T-cell (primary cell): ENCODE measurements at places on chromosomes 11 and 22. TPM values are rescaled to one million over a fixed set of nuclear protein-coding genes. Genes with fewer than 3 reads are reported as not detected.

DNA sequence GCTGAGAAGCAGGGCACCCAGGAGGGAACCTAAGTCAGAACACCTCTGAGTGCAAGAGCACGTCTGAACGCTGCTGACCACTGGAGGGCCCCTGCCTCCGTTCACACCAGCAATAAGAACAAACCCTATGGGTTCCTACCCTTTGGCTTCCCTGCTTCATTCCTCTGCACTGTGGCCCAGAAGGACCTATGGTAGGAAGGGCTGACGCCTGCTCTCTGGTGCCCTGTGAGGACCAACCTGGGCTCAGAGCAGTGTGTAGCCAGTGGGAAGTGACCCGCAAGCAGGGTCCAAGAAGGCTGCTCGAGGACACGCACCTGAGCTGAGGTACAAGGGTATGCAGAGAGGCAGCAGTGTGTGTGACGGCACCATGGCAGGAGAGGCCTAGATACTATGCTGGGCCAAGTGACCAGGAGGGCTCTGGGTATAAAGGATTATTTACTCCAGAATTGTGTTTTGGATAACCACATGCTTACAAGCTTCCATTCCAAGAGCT, 68.8 kb upstream of the CLTCL1 start:
- no peak overlapping the region for H3K4me3 ChIP-seq
- H3K4me1 ChIP-seq = no peaks in the 10 kb centered on the region
- no peaks in the 10 kb centered on the region for H3K27me3 ChIP-seq
- no peak overlapping the region for H3K27ac ChIP-seq
- DNase-seq = no peak
- peaks cover 80% of the 10 kb centered on the region for H3K36me3 ChIP-seq

YAP1 gene
- total RNA-seq = 0.82 TPM

CRYAB gene
- total RNA-seq = not detected

IL18 gene
- total RNA-seq = 0.33 TPM

GRCh38 chr11:9563196-9563730, 10.2 kb upstream of the WEE1 start:
- H3K27me3 ChIP-seq = no peaks in the 10 kb centered on the region
- no peak for DNase-seq
- H3K27ac ChIP-seq = no peak overlapping the region
- H3K36me3 ChIP-seq = no peaks in the 10 kb centered on the region

- H3K4me3 ChIP-seq = no peak overlapping the region
- H3K4me1 ChIP-seq = no peaks in the 10 kb centered on the region
- H3K36me3 ChIP-seq = no peaks in the 10 kb centered on the region
- peaks cover 8% of the 10 kb centered on the region for H3K27me3 ChIP-seq
- H3K27ac ChIP-seq = no peak overlapping the region
- DNase-seq = no peak
Observed at GRCh38 chr11:129320494-129320893, 55.2 kb upstream of the BARX2 start.

DNA sequence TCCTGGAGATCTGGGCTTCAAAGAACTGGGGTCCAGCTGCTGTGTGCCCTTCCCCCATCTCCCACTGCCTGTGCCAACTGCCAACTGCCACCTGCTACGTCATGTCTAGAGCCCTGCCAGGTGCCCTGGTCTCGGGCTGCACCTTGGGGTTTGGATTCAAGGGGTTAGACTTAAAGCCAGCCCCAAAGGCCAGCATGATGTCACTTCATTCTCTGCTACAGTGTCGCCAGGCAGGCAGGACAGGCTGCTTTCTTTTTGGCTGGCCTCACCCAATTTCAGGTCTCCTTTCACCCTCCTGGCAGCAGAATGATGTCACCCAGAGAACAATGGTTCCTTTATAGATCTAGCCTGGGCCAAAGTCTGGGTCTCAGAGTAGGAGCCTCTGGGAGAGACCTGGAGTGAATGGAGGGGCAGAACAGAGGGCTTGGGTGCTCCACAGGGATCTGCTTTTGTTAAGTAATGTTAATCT, 79.5 kb upstream of the CRYBB3 start:
- no peak overlapping the region for H3K4me3 ChIP-seq
- no peaks in the 10 kb centered on the region for H3K36me3 ChIP-seq

GRCh38 chr11:55571828-55572227, at the start of gene OR4C16:
OR4C16 (plus strand) TSS chr11:55572128; CDS start chr11:55572128, 0 bp downstream.
- no peaks in the 10 kb centered on the region for H3K36me3 ChIP-seq
- H3K4me1 ChIP-seq = no peaks in the 10 kb centered on the region
- no peaks in the 10 kb centered on the region for H3K27me3 ChIP-seq
- no peak within 1 kb of the TSS for H3K27ac ChIP-seq

DNA sequence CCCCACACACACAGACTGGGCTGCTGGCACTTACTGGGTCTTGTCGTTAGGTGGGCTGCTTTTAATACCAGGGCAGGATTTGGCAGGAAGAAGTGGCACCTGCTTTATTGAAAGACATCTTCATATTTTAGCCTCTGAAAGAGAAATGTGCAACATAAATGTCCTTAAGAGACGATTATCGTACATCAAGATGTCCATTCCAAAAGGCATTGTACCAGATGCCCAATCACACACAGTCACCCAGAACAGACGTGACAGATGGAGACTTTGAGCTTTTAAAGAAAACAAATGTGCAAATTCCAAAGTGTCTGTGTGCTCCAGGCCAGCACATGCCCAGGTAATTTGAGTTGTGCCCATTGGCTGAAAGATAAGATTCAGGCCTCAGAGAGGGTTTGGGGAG, 155.7 kb downstream of the RRAS2 start:
- no peaks in the 10 kb centered on the region for H3K27me3 ChIP-seq
- no peak overlapping the region for H3K27ac ChIP-seq
- no peaks in the 10 kb centered on the region for H3K36me3 ChIP-seq
- no peaks in the 10 kb centered on the region for H3K4me1 ChIP-seq

DNA sequence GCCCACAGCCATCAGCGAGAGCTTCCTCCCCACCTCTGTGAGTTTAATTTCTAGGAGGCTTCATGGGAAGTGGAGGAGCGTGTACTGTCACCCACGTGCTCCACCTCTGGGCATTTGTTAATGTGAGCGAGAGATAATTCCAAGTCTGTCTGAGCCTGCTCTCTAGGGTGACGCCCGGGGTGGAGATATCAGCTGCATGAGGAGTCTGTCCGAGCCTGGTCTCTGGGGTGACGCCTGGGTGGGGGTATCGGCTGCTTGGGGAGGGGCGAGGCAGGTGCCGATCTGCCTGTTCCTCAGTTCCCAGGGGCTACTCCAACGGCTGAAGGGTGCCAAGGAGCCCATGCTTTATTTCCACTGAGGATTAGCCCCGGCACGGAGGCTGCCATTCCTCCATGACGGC, 735.0 kb downstream of the BRD1 start:
- H3K27me3 ChIP-seq = peaks cover 20% of the 10 kb centered on the region
- no peak for DNase-seq
- no peaks in the 10 kb centered on the region for H3K4me1 ChIP-seq

ATP5MG gene
- 172 TPM for total RNA-seq

DNA sequence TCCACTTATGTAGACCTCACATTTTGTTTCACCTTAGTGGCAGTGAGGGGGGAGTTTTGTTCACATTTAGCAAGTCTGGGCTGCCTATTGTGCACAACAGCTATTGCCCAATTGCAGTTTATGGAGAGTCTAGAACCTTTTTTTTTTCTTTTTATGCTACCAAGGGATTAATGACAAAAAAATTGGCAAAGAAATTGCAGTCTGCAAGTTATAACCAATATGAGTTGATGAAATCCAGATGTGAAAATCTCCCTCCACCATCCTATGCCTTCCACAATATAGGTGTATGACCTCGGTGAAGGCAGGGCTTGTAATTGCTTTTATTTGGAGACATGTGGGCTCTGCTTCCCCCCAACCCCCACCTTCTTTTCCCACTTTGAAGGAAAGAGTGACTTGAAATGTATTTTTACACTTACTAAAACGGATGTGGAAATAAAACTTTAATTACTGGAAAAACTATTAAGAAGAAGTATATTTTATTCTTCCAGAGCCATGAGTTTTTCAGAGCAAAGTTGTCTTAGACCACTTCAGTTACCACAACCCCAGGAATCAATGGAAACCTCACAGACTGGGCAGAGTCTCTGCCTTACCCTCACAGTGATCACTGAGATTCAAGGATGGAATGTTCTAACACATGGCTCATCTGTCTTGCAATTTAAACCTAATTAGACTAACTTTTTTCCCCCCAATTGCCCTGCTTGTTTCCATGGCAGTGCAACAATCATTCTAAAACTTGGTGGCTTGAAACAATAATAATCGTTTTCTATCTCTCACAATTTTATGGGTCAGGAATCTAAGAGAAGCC, 120.8 kb upstream of the SLC5A12 start:
- no peaks in the 10 kb centered on the region for H3K4me1 ChIP-seq
- no peaks in the 10 kb centered on the region for H3K36me3 ChIP-seq
- no peak for DNase-seq
- H3K27me3 ChIP-seq = no peaks in the 10 kb centered on the region

APOBEC3B gene
- total RNA-seq = 2.4 TPM

- H3K27ac ChIP-seq = no peak overlapping the region
- peaks cover 2% of the 10 kb centered on the region for H3K27me3 ChIP-seq
- no peaks in the 10 kb centered on the region for H3K4me1 ChIP-seq
- no peak overlapping the region for H3K4me3 ChIP-seq
- H3K36me3 ChIP-seq = no peaks in the 10 kb centered on the region
- no peak for DNase-seq
Observed at GRCh38 chr11:75656044-75656727, 12.7 kb downstream of the MAP6 start.

DNA sequence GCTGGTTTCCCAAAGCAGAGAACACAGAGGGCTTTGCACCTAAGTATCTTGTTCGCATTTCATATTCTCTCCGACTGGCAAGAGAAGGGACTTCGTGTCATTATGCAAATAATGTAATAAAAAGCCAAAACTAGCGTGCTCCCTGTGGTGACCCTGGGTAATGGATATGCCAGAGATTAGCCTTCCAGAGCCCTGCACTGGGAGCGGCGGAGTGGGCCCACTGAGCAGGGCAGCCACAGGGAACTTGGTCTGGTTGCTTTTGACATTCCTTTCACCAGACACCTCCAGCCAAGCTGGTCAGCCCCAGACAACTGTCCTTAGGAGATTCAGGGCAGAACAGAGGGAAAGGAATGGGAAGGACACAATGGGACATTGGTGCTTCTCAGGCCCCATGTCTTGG, 56.1 kb downstream of the FLI1 start:
- H3K4me1 ChIP-seq = peaks cover 23% of the 10 kb centered on the region
- no peak overlapping the region for H3K4me3 ChIP-seq

DNA sequence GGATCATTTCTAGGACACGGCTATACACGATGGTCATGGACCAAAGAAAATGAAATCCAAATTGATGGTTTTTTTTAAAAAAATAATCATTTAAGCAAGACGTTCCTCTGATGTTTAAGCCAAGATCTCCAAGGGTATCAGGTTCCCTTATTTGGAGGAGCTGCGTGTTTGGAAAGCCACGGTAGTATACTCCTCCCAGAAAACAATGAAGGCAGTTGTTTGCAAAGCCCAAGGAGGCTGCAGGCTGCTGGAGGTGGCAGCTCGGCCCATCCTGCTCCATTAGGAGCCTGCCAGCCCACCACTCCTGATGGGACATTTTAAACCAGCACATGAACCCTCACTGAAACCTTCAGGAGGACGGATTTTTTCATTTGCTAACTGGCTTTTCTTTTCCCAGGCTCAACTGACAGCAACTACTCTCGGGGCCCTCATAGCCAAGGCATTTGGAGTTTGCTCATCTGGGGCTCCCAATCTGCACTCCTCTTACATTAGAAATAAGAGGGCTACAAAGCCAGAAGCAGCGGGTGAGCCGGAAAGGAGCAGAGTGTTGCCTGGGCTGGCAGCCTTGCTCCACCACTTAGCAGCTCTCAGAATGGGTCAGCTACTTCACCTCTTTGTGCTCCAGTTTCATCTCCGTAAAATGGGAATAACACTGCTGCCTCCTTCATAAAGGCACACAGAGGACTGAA, 58.4 kb downstream of the ABTB2 start:
- H3K4me1 ChIP-seq = no peaks in the 10 kb centered on the region
- no peak overlapping the region for H3K27ac ChIP-seq
- no peaks in the 10 kb centered on the region for H3K36me3 ChIP-seq
- H3K4me3 ChIP-seq = no peak overlapping the region
- no peak for DNase-seq

NXPE4 gene
- not detected for total RNA-seq
